ENCODE measurements at places on chromosomes 5 and 9.

DNA sequence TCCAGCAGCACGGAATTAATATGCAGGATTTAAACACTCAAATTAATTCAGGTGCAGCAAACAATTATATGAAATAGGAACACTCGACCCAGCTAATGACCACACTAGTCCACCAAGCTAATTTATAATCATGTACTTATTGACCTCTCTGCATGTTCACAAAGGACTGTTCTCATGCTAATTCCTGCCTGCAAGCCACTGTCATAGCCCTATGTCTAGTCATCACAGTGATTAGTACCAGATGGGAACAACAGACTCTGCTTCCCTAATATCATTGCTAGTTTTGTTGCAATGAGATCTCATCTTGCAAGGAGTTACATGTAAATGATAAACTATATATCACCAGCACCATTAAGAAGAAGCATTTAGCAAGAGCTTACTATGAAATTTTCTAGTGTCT is 553.0 kb upstream of the GRAMD2B start:
- no peak for DNase-seq

DNA sequence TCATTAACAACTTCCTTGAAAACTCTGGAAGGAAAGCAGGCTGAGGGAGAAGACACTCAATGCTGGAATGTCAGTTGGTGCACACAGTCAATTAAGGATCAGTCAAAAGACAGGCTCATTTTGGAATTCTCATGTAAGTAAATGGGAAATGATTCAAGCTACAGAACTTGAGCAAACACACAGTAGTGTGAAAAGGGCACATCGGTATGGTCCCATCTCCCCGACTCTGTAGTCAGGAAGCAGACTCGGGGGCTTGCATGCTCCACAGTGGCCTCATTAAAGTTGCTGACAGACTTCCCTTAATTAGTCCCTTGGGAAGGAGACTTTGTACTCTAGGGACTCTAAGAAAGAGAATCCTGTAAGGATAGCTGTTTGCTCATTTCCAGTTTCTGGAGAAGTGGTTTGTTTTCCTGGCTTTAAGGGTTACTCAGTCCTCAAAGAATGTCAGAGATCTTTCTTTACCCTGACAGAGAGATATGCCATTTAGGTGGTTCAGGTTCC is 339.2 kb downstream of the ADAMTS6 start:
- DNase-seq, result no peak

- DNase-seq, result no peak
Observed at GRCh38 chr5:158413122-158413680, 554.3 kb upstream of the CLINT1 start.

DNA sequence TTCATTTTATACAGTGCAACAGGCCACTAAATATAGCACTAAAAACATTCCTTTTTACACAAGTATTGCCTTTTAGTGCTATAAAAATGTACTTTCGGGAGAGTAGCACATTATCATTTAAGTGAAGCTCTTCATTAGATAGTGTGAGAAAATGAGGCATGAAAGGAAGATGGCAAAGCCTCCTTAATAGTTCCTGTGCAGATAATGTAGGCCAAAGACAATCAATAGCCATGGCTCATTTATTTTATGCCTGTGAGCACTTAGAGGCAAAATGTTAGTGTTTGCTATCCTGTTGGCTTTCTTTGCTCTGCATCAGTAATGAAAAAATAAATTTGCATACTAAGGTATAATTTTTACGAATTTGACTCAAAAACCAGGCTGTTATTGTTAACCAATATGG is 929.5 kb upstream of the C9orf72 start:
- DNase-seq, result no peak

- no peak for DNase-seq
Observed at GRCh38 chr9:113368348-113368981, 8.3 kb downstream of the HDHD3 start.
